Stimulated activated CD8-positive, alpha-beta memory T cell treated with anti-CD3 and anti-CD28 coated beads, Interleukin-15, amount 100 ng/mL, for 1 hour (primary cell): ENCODE measurements at places on chromosomes 3 and 15.

DNA sequence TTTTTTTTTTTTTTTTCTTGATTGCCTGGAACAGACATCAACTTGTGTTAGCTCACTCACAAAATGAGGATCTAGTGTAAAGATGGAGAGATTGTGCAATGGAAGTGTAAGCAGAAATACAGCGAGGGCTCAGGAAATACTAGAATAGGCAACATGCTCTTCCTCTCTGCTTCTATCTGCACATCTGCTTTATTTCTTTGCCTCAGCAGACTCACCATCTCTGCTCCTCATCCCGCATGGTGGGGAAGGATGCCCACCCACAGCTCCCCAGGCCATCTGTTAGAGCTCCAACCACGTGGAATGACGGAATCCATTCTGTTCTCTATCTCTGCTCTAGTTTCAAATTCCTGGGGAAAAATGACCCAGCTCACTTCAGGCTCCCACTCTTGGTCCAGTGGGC is 128.0 kb upstream of the ADAMTS9 start:
- DNase-seq = no peak

- DNase-seq = no peak
Measured at GRCh38 chr3:149621218-149622005, 36.4 kb downstream of the WWTR1 start.

DNA sequence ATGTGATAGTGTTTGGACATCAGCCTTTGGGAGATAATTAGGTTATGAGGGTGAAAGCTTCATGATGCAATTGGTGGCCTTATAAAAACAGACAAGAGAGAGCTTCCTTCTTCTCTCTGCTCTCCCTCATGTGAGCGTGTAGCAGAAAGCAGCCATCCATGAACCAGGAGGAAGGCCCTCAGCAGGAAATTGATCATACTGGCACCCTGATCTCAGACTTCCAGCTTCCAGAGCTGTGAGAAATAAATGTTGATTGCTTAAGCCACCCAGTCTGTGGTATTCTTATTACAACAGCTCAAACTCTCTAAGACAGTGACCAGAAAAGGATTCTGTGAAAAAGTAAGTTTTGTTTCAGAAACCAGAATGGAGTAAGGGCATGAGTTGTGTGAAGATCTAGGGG is 13.3 kb downstream of the STAC start:
- no peak for DNase-seq

GRCh38 chr3:32240159-32240545 is 1.7 kb downstream of the CMTM8 start:
- DNase-seq = no peak

DNA sequence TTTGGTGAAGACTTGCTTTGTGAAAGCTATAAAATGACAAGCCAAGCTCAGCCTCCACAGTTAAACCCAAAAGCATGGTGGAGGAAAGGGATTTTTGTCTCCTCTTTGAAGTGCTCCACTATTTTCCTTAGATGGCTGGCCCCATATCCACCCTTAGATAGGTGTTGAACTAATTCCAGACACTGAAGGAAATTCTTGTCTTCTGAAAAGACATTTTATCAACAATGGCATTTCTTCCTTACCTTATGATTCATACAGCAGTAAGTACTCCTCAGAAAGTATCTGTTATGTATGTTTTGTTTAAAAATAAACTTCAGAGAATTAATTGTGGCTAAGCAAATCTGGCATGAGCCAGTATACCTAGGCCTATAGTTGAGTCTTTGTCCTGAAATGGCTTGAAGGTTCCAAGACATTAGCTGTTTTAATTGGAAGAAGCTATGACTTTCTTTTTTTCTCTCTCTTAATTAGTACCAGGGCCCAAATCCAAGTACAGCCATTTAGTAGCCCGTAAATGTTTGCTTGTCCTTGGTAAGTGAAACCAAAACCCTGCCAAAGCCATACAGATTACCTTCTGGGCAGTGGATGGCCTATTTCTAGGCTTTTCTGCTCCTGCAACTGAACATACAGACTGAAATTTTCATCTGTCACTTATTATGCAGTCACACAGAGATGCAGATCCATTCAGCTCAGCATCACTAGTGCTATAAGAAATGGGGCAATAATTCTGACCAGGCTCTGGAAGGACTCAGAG is 5.1 kb upstream of the BFSP2 start:
- no peak for DNase-seq

DNA sequence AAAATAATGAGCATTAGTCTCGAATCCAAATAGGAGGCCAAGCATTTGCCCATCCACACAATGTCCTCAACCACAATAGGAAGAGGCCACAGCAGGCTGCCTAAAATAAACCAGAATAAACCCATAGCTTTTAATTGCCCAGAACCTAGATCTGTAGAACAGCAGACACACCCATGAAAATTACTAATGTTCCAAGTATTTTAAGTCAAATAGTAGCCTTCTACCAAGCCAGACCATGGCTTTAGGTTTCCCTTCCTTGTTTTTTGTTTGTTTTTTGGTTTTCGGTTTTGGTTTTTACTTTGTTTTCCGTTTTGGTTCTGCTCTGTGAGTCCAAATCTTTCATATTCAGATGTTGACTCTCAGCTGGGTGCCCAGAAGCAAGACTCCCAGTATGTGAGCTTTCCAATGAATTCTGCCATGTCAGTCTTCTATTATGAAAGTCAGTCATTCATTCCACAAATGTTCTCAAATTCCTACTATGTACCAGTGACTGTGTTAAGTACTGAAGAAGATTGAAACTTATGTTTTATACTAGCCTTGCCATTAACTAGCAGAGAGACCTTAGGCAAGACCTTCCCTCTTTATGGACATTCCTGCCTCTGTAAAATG is 57.8 kb upstream of the BOC start:
- DNase-seq = no peak

GRCh38 chr3:33173672-33174071 is 44.9 kb downstream of the SUSD5 start:
- no peak for DNase-seq

DNA sequence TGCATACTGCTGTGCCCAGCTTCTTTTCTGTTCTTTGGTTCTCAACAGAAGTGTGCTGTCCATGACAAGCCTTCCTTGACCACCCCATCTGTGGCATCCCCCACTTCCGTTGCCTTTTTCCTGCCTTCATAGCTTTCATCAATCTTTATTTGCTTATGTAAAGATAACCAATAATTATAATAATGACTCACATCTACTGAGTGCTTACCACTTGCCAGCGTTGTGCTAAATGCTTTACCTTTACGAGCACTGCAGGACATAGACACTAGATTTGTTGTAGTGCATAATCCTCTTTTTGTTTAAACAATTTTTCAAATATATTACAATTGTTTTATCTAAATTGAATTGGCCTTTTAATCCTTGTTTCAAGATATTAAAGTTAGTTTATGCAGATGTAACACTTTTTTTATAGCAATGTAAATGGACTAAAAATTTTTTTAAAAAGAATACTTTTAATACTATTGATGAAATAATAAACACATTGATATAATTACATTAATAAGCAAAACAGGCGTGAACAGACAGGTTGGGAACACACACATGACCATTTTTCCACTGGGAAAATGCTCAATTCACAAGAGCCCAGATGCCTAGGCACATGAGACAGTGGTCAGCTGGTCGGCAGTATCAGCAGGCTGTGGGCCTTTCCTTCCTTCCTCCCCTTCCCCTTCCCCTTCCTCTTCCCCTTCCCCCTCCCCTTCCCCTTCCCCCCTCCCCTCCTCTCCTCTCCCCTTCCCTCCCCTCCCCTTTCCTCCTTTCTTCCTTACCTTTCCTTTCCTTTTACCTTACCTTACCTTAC is 42.5 kb downstream of the TRAK1 start:
- DNase-seq = no peak

GRCh38 chr15:92048739-92049138 is 195.2 kb downstream of the SLCO3A1 start:
- no peak for DNase-seq

DNA sequence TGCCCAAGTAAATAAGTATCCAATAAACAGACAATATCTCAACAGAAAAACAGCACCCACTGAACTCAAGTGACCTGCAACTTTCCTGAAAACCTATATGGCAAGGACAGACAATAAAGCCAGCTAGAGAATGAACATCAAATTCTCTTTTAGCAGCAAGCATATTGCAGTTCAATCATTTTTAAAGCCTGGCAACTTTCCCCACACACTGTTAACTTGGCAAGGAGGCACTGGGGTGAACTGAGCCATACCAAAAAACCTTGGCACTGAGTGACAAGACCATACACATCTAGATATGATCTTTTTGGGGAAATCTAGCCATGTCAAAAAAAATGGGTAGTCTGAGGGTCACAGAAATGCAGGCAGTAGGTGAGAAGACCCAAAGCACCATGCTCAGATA is 174.6 kb downstream of the STT3B start:
- DNase-seq = no peak

- DNase-seq = no peak
Measured at GRCh38 chr15:41292521-41292920, 39.9 kb downstream of the OIP5 start.

GRCh38 chr3:76063811-76064210 is 278.5 kb upstream of the ZNF717 start:
- DNase-seq = no peak

DNA sequence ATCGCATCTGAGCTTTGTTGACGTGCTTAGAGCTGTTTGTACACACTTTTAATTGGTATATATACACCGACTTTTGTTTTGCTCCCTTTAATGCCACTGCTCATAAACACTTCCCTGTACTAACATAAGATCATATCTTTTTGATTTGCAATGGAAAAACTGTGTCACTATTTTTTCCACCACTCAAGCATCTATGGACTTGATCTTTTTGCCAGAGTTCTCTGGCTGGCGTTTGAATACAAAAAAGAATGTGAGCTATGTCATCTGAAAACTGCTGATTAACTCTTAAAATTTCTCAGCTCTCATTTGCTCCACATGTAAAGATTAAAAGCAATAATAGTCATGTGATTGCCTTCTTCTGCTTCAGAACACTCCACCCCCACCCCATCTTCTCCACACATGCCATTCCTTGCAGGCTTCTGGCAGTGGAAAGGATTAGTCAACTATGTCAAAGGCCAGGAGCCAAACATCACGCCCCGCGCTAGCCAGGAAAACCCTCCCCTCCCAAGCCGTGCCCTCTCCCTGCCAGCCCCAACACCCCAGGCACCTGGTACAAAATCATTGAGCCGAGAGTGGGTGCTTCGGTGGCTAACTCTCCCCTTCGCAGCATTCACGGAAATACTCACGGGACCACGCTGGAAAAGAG is 123.4 kb upstream of the MEF2A start:
- no peak for DNase-seq

DNA sequence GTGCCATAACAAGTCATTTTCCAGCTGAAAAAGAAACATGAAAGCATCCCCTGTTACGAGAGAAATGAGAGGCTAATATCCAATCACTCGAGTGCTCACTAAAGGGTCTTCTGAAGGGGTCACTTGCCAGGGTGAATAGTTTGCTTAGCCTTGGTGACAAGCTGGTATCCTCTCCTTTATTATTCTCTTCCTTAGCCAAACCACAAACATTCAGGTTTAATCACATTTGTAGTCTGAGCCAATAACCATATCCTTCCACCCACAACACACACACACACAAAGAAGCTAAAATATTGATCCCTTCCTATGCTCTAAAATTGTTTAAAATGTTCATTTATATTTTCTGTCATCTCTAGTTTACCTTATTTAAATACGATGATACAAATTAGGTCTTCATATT is 240.5 kb upstream of the TMCO5A start:
- DNase-seq = no peak

DNA sequence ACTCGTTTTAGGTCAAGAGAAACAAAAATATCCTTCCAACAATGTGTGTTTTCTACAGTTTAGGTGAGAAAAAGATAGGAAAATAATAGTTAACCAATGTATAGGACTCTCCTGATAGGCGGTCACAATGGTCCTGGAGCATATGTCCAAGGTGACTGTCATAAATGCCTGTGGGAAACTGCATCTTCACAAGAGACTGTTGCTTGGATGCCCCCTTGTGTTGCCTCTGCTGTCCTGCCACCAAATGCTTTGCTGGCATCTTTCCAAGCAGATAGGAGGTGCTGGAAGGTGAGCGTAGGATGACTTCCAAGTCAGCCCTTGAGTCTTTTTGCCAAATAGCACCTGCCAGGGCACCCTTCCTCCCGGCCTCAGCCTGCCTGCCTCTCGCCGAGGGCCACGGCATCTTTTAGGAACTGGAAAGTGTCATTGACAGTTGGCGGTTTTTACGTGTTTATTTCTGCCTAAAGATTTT is 24.1 kb upstream of the SACM1L start:
- no peak for DNase-seq

DNA sequence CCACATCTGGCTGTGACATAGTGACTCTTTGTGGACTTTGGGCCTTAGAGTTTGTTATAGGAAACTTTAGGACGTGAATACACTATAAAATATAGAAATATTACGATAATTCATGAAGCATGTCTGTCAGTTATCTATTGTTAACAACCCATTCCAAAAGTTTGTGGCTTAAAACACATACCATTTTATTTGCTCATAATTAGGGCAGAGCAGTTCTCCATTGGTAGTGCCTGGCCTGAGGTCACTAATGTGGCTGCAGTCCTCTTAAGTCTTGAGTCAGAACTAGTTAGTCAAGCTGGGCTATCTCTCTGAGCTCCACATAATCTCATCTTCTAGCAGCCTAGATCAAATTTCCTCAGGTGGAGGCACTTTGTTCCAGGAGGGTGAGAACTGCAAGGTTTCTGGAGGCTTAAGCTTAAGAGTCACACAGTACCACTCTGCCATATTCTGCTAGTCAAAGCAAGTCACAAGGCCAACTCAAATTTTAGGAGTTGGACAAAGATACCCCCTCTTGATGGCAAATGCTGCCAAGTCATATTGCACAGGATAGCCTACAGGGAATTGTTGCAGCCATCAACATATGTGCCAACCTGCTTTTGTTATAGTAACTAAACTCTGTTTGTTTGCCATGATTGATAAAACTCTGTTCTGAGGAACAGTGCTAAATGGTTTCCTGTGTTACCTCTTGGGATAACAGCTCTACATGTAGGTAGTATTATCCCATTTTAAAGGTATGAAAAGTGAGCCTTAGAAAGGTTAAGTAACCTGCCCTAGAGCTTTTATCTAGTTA is 8.7 kb downstream of the ATXN7 start:
- DNase-seq = no peak

- DNase-seq = no peak
Measured at GRCh38 chr3:5809586-5810246, 622.2 kb downstream of the EDEM1 start.

DNA sequence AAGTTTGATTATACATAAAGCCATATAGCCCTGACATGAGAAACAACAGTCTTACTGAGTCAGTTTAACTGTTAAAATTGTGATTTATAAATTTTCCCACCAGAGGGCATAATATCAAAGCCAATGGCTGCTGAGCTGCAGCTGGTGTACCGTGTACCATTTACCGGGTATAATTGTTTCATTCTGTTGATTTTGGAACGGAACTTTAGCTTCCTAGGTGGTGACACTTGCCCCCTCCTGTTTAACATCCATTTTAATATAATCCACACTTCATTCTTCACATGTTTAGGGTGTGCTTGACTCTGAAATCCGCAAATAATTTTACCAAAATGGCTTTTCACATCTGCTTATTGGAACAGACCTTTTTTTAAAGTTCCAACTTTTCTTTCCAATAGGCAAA is 72.8 kb downstream of the SLC9A9 start:
- DNase-seq = no peak

- no peak for DNase-seq
Measured at GRCh38 chr3:164352991-164353390, 725.3 kb downstream of the SI start.
